ENCODE measurements at places on chromosomes 2 and 18.

GRCh38 chr18:10074110-10074509 is 160.3 kb downstream of the VAPA start:
- DNase-seq = no peak

DNA sequence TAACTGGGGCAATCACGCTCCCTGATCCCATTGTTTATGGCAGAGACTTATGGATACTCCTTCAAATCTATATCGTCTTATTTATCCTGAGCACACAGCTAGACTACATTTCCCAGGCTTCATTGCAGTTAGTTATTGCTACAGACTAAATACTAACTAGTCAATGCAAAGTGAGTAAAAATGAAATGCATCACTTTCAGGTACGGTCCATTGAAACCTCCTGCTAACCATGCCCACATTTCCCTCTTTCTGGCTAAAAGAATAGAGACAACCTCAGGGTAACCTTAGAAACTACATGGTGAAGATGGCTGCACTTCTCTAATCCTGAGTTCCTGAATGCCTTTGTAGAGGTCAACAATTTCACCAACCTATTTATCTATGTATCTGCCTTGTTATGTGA is 437.4 kb downstream of the EPHA4 start:
- DNase-seq = no peak

GRCh38 chr2:17242813-17243485 is 275.3 kb downstream of the RAD51AP2 start:
- DNase-seq = no peak

GRCh38 chr18:70683263-70683662 is 394.4 kb downstream of the SOCS6 start:
- no peak for DNase-seq

- no peak for DNase-seq
Measured at GRCh38 chr2:73244580-73244979, 10.5 kb downstream of the CCT7 start.

DNA sequence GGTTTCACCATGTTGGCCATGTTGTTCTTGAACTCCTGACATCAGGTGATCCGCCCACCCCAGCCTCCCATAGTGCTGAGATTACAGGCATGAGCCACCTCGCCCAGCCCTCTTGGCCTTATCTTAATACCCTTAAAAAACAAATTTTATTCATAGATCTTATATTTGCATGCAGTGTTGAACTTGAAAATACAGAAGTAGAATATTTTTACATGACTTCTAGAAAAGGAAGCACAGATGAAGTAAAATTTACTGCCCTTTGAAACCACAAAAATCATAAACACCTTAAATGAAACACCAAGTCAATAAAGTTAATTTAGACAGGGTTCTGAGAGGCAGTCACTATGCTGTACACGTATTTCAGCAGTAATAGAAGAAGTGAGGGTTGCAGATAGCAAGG is 145.7 kb downstream of the CERS6 start:
- no peak for DNase-seq

DNA sequence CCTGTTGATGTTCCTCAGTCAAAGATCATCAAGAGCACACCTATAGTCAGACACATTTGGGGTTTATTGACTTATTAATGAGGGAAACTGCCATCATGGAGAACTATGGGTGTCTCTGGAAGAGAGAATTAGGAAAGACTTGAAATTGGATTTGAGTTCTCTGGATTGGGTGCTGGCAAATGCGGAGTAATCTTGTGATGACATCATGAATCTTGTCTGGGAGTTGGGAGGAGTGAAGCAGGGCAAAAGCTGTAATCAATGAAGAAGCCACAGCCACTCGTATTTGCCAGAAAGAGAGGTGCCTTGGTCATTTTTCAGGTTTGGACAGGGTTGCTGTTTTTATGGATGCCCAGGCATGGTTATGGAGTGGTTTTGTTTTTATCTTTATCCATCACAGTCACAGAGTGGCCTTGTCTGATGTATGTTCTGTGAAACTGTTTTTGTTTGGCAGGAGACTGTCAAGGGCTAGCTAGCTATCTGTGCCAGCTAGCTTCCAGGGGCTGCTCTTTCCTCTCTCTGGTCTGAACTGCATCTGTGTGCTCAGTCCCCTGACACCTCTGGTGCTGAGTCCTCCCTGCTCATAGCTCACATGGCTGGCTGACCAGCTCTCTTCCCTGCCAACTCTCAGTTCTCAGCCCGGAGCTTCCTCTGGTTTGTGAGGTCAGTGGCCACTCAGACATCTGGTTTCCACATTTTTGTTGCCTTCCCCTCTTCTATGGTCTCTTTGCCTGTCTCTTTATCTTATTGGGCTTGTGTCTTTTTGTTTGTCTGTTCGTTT is 193.4 kb upstream of the RMP24 start:
- no peak for DNase-seq

- DNase-seq = peak; percentile 23
Measured at GRCh38 chr2:159497256-159497655, 119.1 kb downstream of the BAZ2B start.

GRCh38 chr2:64875368-64875767 is 113.8 kb upstream of the SLC1A4 start:
- no peak for DNase-seq

DNA sequence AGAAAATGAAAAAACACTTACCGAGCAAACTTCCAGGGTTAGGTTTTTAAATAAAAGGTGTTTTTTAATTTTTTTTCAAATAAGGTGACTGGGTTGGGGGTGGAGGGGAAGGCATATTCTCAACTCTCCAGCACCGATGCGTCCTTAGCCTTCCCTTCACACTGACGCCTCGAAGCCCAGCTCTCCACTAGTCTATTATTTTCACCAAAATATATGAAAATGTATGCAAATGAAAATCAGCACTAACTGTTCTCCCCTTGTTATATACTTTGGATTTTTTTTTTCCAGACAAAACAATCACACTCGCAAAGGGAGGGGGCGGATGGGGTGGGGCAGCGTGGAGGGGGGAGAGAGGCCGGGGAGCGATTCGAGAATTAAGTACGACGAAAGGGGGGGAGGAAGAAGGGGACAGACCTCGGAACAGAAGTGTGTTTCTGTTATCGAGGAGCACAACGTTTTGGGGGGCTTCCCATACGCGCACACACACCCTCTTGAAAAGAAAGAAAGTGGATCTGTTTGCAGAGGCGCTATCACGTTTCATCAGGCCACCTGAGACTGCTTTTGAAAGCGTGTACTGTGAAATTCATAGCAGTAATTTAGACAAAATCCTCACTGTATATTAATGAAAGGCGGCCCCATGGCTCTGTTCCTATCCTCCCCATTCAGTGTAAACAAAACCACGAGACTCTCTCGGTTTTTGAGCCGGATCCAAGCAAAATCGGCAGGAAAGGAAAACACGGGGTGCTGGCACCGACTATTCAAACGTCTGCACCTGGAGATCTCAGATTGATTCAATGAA is 2.4 kb upstream of the POU3F3 start:
- no peak for DNase-seq

DNA sequence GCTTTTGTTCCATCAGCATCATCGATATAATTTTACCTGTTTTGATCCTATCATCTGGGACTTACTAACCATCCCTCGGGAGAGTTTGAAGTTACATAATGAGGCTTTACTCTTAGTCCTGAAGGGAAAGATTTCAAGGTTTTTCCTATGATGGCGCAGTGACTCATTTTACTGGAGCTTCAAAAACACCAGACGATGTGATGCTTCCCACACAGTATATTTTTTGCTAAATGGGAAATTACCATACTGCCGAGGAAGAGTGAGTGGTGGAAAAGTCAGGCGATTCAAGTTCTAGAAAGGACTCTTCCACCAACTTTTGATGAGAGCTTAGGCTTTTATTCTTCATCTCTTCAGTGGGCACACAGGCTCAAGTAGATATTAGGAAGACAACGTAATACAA is 44.6 kb upstream of the GCG start:
- no peak for DNase-seq

DNA sequence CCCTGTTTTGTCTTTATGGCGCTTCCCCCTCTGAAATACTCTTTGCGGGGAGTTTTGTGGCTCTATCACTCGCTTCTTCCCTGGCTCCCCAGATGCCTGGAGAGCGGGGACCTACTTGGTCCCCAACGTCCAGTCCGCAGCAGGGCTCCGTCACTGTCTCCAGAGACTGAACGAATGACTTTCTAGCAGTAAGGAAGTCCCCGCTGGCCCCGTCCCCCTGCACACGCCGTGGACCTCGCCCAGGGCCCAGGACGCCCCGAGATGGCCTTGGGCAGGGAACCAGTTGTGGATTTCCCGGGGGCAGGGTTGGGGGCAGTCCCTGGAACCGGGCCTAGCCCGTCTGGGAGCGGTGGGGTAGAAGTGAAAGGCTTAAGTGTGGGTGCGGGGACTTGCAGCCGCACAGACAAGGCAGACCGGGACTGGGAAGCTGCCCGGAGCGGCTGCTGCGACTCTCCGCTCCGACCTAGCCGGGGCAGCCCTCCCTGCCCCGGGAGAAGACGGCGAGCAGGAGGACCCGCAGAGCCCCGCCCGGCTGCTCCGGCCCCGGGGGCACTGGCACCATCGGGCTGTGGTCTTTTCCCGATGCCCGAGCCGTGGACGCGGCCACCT is 821 bp upstream of the EPHA4 start:
- no peak for DNase-seq

DNA sequence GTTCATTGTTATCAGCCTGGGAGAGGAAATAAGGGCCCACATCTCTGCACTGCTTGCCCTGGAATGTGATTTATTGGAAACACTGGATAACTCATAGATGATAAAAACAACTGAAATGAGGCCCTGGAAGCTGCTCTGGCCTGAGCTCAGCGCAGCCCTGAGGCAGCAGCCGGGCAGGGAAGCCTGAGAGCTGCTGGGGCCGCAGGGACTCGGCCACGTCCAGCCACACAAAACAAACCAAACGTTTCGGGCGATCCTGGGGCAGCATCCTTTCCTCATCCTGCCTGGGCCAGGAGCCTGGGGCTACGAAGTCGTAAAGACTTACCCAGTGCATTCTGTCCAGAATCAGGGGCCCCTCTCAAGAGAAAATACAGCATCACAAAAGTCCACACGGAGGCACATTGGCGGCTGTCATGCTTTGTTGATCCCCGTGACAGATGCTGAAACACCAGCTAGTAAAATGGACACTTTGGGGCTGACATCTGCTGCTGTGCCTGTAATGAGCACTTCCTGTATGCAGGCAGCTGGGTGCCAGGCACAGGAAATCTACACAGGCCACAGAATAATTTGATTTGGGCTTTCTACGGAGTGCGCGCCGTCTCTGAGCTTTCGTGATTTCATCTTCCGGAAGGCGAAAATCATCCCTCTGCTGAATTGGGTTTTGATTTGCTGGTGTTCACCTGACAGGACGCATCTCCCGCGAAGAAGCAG is 250.6 kb downstream of the EIPR1 start:
- DNase-seq = no peak

DNA sequence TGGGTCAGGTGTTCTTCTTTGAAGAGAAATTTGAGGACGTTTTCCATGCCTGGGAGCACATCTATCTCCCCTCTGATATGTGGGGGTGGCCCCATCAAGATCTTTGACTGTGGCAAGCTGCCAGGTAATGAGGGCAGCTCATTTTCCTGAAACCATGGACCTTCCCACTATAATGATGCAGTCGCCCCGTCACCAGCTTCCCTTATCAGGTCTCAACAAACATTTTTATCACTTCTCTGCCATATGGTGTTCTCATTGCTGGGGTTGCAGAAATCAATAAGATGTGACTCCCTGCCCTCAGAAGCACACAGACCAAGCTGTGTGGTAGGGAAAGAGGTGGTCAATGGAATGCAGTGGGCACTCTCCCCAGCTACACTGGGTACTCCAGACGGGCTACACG is 48.4 kb upstream of the B3GNT7 start:
- no peak for DNase-seq

GRCh38 chr2:138600732-138601457 is 99.3 kb downstream of the SPOPL start:
- no peak for DNase-seq

DNA sequence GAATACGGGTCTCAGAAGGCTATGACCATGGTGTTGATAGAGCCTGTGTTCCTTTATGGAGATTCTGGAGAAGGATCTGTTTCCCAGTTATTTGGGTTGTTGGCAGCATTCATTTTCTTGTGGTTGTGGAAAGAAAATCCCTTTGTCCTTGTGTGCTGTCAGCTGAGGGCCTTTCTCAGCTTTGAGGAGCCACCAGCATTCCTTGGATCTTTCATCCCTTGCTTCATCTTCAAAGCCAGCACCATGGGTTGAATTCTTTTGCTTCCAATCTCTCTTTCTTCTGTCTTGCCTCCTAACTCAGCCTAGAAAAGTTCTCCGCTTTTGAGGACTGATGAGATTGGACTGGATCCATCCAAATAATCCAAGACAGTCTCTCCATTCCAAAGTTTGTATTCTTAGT is 103.2 kb upstream of the MMADHC start:
- DNase-seq = no peak

GRCh38 chr2:61617610-61618009 is 79.5 kb upstream of the XPO1 start:
- DNase-seq = no peak

- DNase-seq = no peak
Measured at GRCh38 chr2:108013305-108013704, 27.0 kb downstream of the SLC5A7 start.

DNA sequence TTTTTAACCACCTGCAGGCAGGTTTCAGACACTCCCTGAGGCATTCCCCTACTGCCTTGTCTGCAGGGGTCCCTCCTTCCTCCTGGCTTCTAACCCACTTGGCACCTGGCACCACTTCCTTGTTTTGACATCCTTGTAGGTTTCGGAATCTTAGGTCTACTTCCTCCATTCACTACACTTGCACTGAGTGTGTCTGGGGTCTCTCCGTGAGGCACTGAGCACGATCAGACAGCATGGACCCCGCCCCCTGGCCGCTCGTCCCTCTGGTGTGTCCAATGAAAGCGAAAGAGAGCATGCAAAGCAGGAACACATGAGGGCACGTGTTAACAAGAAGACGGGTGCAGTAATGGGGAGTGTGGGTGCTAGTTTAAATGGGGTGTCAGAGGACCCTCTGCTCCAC is 63.8 kb downstream of the HAUS1 start:
- no peak for DNase-seq

DNA sequence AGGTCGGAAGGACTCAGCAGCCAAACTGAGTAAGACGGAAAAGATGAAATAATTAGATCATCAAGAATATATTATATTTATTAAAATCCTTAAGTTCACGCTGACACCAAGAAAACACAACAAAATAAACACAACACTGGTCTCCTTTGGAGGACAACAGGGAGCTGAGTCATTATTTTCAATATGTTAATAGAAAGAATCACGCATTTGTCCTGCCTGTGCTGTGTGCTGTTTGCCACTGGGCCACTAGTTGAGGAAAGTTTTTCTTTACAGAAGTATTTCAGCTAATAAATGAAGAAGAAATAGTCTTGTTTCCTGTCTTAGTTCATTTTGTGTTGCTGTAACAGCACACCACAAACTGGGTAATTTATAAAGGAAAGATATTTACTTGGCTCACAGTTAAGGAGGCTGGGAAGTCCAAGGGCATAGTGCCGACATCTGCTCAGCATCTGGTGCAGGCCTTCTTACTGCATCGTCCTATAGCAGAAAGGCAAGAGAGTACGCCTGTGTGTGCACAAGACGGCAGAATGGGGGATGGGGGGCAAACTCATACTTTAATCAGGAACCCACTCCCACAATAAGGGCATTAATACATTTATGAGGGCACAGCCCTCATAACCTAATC is 88.0 kb downstream of the TCF7L1 start:
- no peak for DNase-seq

GRCh38 chr2:186695081-186695756 is 1.4 kb downstream of the FAM171B start:
- no peak for DNase-seq

Measured in urinary bladder (tissue), 4 donors.